GM23338 (cell line): ENCODE measurements at places on chromosomes 1 and 21. TPM values are rescaled to one million over a fixed set of nuclear protein-coding genes. Genes with fewer than 3 reads are reported as not detected.

FCGR1A gene
- not detected in 2 replicates for total RNA-seq

GRCh38 chr1:16984717-16985116 is 4.3 kb upstream of the MFAP2 start:
- no peaks in the 10 kb centered on the region for H3K36me3 ChIP-seq
- H3K4me3 ChIP-seq: no peak overlapping the region
- DNase-seq: no peak
- H3K27me3 ChIP-seq: no peaks in the 10 kb centered on the region
- H3K27ac ChIP-seq: no peak overlapping the region

GRCh38 chr1:231064418-231064817 is 24.4 kb upstream of the FAM89A start:
- no peaks in the 10 kb centered on the region for H3K36me3 ChIP-seq
- H3K27ac ChIP-seq: no peak overlapping the region
- H3K4me1 ChIP-seq: no peaks in the 10 kb centered on the region; the same call in 1 of the 2 replicates
- H3K4me3 ChIP-seq: no peak overlapping the region
- no peak for DNase-seq

OR2L2 gene
- total RNA-seq: 0.07 TPM in 1 of 2 replicates, not detected in the other

OR10K1 gene
- total RNA-seq: not detected in 2 replicates

ACOT11 gene
- total RNA-seq: 2.7 and 3.7 TPM in 2 replicates

DNA sequence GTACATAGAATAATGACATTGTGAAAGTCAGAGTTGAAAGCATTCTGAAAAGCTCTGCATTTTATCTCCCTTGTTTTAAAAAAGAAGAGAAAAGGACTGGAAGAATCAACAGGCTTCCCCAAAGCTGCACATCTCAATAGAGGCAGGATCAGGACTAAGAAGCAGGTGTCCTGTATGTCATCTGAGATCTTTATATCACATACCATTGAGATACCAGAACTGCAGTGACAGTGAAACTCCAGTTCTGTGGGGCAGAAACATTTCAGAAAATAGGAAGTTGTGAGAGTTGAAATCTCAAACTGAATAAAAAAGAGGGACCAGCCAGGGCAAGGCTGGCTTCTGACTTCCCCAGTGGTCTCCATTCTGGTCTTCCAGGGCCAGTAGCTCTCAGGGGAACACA is 33.0 kb upstream of the SH2D1B start:
- H3K4me3 ChIP-seq: no peak overlapping the region
- no peak overlapping the region for H3K27ac ChIP-seq
- no peaks in the 10 kb centered on the region for H3K27me3 ChIP-seq
- no peak for DNase-seq
- H3K4me1 ChIP-seq: no peaks in the 10 kb centered on the region

CCDC30 gene
- 0.23 and 0.56 TPM in 2 replicates for total RNA-seq
